ENCODE measurements at places on chromosomes 5 and 9.

GRCh38 chr5:154502180-154502579 is 24.2 kb upstream of the HAND1 start:
- DNase-seq: no peak

- DNase-seq: peak; percentile 61
Measured at GRCh38 chr5:159971038-159971437, 37.9 kb upstream of the TTC1 start.

DNA sequence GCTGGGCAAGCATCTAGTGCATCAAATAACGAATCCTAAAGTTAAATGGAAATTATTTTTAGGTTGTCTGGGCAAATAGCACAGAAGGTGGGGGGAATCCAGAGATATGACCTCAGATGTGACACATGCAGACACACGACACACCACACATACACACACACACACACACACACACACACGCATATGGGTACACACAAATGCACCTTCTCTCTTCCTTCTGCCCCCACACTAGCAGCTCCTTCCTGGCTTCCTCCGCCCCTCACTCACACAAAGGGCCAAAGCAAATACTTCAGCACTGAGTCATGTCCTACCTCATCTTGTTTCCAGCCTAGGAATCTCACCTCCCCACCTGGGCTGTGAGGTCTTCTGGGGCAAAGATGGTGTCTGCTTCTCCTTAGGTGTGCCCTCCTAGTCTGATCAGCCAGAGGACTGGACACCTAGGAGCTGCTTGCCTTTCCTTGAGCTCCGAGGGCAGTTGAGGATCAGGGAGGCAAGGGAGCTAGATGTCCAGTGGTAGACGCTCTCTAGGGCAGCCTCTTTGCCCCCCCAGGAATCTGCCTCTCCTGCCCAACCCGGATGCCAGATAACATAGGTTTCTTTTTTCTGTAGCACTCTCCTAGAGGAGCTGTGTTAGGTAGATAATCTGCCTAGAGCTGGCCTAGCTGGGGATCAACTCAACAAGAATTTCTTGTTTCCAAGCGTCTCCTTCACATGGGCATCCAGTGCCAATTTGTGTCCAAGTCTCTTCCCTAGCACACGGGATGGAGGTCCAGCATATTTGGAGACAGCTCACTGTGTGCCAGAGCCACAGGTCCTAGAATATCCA is 14.3 kb upstream of the JADE2 start:
- no peak for DNase-seq

- DNase-seq: no peak
Measured at GRCh38 chr9:96149533-96150280, 152.3 kb downstream of the HSD17B3 start.

DNA sequence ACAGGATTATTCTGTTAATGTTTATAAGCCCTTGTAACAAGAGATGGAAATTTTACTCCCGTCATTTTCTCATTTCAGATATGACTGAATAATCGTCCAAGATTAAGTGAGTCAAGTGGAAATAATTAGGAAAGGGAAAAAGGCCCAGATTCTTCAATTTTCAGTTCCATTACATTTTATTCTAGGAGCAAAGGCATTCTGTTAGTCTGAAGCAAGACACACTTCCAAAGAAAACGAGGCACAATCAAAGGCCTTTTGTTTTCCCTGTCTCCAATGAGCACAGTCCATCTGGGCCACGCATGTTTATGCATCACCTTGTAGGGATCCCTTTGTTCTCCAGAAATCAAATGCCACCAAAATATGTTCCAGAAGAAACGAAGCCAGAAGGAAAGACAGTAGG is 382.9 kb upstream of the RFX3 start:
- no peak for DNase-seq

DNA sequence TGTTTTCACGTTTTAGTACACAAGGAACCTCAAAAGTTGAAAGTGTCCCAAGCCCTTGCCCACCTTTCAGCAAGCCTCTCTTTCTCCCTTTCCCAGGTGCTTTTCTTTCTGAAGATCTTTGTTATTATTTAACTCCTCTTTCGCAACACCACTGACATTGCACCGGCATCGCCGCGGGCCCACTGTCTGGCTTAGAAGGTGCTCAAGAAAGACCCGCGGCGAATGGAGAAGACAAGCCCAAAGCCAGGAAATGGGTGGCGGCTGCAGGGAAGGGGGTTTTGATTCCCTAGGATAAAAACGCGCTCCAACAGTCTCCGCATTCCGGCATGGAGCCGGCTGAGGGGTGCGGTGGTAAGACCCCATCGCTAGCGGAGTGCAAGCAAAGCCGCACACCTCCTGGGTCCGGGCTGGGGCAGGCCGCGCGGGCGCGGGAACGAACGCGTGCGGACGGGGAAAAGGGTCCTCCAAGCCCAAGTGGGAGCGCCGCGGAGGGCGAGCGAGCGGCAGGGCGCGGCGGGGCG is 404 bp upstream of the AFAP1L1 start:
- DNase-seq: no peak

DNA sequence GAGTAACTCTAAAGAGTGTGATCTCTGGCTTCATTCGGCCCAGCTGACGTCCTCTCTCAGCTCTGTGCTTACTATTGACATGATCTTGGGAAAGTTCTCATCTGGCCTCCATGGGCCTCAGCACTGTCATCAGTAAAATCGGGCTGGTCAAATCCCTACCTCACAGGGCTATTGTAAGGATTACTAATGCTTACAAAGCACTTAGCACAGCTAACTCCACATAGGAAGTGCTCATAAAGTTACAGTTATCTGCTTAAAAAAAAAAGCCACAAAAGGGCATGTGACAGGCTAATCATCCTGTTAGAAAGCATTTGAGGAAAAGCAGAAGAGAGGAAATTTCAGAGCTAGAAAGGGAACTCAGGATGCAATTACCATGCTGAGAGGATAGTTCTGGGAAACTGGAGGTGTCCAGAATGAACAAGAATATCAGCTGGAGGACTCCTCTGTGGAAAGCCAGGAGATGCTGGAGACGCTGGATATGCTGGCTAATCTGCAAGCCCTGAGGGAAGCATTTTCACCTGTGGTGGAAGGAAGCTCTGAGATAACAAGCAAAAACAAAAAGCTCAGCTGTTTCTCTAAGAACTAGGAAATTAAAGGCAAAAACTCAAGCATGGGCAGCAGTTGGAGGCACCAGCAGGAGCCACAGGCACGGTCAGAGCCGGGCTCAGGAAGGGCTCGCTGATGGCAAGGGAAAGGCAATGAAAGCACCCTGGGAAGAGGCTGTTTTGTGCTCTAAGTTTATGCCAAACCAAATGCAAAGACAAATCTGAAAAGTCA is 4.4 kb upstream of the BHMT start:
- no peak for DNase-seq

- no peak for DNase-seq
Measured at GRCh38 chr5:167573370-167574127, 717.9 kb upstream of the WWC1 start.

GRCh38 chr5:148830211-148830610 is 3.8 kb downstream of the ADRB2 start:
- DNase-seq: no peak

DNA sequence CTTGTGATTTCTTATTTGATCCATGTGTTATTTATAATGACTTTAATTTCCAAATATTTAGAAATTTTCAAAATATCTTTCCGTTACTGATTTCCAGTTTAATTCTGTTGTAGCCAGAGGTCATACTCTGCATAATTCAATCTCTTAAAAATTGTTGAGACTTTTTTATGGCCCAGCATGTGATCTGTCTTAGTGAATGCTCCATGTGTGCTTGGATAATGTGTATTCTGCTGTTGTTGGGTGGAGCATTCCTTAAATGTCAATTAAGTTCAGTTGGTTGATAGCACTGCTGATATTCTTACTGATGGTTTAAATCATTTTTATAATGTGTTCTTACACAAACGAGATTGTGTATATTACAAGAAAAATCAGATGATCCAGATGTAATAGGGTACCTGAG is 180.8 kb downstream of the RGS3 start:
- no peak for DNase-seq

DNA sequence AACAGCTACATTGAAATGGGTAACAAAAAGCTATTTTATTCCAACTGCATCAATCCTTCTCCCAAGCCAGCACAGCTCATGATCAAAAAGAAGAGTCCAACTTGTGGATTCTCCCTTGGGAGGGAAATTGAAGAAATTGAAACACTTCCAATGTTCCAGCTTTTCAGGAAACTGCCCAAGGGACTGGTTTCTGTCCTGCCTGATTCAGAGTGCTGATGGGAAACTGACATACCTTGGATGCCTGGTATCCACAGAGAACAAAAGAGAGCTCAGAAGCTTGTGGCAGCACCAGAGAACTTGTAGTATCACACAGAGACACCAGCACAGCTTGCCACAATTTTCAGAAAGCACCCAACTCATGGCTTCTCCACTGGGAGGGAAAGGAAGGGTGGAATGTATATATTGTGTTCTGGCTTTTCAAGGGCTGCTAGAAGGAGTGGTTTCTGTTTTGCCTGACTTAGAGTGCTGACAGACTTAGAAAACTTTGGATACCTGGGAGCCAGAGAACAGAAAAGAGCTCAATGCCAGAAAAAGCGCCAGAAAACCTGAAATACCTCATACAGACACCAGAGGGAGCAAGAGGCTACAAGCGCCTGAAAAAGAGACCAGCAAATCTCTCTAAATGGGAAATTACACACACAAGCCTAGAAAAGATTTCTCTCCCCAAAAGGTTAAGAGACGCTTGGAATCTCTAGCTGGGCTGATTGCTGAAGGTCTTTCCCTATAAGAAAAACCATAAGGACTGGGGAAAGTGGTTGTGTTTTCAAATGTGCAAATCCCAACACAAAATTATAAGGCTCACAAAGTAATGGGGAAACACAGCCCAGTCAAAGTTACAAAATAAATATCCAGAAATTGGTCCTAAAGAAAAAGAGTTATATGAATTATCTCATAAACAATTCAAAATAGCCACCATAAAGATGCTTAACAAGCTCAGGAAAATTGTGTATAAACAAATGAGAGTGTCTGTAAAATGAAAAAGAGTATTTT is 178.8 kb downstream of the SPOCK1 start:
- DNase-seq: no peak

DNA sequence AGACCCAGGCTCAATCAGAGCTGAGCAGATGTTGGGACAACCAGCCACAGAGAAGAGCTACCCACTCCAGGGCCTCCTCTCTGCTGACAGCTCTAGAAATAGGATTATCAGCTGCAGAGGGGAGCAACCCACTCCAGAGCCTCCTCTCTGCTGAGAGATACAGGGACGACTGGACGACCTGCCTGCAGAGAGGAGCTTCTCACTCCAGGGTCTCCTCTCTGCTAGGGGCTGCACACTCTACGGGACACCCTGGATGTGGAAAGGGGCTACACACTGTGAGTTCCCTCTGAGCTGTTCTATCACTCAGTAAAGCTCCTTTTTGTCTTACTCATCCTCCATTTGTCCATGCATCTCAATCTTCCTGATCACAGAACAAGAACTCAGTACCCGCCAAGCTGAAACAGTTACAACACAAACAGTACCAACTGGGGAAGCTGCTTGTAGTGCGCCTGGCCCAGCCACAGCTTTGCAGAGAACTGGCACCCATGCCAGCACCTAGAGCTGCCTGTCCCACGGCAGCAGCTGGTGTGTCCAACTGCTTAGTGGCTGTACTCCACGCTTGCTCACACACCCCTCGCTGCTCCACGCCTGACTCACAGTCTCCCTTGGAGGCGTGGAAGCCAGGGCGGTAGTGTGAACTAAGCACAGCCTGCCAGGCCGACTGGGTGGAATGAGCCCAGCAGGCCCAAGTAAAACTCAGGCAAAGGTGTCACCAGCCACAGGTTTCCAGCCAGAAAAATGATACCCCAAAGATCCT is 56.8 kb downstream of the PRELID2 start:
- DNase-seq: no peak

DNA sequence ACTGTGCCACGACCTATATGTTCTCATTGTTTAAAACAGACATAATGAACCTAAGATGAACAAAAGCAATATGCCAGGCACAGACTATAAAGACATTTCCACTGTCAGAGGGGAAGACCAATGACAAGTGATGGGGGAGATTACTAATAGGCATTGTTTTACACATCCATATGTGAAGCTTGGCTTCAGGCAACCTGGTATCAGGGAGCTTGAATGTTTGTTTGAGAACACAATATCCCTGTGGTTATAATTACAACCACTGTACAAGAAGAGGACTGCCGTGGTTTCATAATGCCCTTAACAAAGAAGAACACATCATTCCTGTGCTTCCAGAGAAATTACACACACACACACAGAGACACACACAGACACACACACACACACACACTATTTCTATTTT is 385.7 kb downstream of the BNC2 start:
- DNase-seq: no peak

DNA sequence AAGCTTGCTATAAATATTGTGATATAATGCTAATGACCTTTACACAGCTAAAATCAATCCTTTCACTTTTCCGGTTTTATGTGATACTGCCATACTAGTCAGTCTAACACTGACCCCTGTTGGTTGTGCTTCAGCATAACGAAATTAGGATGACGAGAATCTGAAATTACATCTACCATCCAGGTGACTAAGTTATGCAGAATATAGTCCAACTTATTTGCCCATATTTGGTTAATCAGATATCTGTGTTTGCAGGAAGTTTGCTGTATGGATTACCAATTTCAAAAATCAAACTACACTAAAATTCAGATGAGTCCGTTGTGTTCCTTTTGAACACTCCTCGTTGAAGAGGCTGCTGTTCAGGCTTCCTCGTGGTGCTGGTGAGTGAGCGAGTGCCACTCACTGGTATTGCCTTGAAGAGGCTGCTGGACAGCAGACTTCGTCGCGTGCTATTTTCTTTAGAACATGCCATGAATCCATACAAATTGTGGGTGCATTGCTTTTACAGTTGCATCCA is 32.5 kb downstream of the TENT4A start:
- no peak for DNase-seq

DNA sequence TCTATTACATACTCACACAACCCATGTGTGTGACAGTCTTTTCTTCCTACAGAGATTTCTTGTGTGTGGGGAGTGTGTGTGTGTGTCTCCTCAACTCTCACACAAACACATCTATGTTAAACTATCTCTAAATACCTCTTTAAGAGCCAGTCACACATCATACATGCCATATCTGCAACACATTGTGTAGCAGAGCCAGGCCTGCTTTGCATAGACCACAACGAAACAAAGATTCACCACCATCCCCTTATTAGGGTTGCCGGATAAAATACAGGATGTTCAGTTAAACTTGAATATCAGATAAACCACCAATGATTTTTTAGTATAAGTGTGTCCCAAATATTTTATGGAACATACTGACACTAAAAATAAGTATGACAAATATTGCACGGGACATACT is 2.3 kb downstream of the FAM170A start:
- no peak for DNase-seq

GRCh38 chr9:121204121-121204520 is 2.5 kb upstream of the RAB14 start:
- DNase-seq: no peak
